ENCODE measurements at places on chromosomes 4 and X. TPM values are rescaled to one million over a fixed set of nuclear protein-coding genes. Genes with fewer than 3 reads are reported as not detected.

The MAGEA2B gene
- total RNA-seq: not detected

DNA sequence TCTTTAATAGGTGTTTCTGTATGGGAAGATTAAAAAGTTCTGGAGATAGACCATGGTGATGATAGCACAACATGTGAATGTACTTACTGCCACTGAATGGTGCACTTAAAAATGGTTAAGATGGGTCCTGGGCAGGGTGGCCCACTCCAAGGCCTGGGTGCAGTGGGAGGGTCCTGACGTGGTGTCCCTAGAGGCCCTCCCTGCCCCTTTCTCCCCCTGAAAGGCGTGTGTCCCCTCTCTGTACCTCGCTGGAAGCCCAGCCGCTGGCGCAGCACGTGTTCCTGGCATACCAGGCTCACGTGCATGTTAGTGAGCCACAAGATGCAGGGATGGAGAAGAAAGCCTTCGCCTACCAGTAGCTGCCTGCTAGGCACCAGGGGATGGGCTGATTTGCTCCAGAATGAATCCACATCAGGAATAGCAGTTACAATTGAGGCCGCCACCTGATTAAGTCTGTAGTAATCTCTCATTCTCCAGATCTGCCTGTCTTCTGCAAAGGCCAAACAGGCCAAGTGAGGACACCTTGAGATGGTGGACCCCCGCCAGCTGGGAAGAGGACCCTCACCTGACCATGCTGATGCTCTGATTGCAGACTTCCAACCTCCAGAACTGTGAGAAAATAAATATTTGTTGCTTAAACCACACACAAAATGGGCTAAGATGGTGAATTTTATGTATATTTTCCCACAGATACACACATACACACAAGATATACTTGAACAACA lies 67.5 kb downstream of the COQ2 start:
- no peak for DNase-seq

- no peak for DNase-seq
These were observed 74.9 kb upstream of the CBR4 start for GRCh38 chr4:169084954-169085353.

- no peak for DNase-seq
These were observed 57.0 kb upstream of the MXD4 start for GRCh38 chr4:2318885-2319284.

DNA sequence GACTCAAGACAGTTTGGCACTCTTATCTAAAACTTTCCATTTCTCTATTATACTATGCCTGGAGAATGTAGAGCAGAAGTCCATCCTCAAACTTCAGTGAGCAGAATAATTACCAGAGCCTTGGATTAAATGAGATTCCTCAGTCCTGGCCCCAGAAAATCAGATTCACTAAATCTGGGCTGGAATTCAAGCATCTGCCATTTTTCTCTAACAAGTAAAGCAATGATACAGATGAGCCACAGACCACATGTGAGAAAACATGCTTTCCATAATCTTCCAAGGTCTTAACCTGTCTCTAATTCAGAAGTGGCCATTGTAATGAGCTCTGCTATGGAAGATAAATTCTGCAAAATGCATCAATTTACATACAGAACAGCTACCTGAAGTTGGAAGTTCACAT lies 25.4 kb downstream of the SOWAHB start:
- no peak for DNase-seq

- no peak for DNase-seq
These were observed 1.1 kb upstream of the FGF16 start for GRCh38 chrX:77446029-77446585.

DNA sequence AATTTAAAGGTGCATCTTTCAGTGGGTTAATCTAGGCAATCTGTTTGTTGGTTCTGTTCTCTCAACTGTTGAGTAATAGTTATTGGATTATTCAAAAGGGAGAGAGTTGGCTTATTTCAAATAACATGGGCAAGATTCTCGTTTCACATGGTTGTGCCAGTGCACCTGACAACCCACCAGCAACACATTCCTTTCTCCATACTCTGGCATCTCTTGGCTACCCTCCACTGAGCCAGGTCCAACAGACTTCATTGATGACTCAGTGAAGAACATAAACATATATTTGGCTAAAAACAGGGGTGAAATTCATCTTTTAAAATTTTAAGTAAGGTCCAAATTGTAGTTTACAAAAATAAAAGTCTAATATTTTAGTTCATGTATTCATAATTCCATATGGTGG lies 967.2 kb downstream of the RPA4 start:
- no peak for DNase-seq

The NR3C2 gene
- 0.26 TPM for total RNA-seq

The SAGE1 gene
- not detected for total RNA-seq

GRCh38 chr4:114077610-114078009 lies 98.2 kb upstream of the ARSJ start:
- peak; percentile 2 for DNase-seq

DNA sequence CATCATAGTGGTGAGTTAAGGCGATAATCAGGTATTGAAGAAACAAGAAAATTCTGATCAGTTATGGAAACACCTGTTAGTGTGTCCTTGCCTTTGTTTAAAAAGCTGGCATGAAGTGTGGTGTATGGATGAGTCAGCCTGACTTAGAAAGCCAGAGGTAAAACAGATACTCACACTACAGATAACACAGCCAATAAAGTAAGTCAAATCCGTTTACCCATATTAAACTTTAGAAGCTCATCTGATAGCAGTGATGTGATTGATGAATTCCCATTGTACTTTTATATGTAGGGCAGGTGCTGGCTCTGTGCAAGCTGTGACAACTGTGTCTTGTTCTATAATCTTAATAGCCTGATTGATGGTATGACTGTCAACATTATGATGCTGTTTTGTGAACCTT lies 1392.7 kb upstream of the IGFBP7 start:
- DNase-seq: no peak

The KLF8 gene
- 0.13 TPM for total RNA-seq

DNA sequence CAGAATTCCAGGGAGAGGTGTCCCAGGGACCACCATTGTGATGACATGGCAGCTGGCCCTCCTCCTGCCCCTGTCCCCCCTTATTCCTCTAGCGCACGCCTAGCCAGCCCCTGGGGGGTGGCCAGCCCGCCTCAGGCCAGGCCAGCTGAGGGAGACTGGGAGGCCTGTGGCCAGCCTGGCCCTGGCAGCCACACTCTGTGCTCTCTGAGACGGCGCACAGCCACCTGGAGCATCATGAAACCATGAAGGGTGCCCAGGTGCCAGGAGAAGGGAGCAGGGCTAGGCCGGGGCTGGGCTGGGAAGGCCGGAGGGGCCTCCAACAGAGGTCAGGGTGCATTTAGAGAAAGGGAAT lies 14.4 kb upstream of the DUSP9 start:
- DNase-seq: no peak

DNA sequence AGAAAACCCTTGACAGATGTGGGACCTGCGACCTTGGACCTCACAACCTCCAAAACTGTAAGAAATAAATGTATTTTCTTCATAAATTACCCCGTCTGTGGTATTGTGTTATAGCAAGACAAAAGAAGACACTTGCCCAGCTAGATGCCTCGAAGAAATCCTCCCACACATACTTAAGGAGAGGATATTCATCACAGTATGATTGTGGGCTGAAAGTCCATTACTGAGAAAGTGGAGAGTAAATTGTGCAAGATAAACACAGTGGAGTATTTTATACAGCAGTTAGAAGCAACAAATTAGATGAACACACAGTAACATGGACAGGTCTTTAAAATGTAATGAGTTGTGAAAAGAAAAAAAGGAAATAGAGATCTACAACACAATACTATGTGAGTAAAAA lies 25.8 kb upstream of the PLA2G12A start:
- DNase-seq: no peak

The VCX3B gene
- not detected for total RNA-seq

DNA sequence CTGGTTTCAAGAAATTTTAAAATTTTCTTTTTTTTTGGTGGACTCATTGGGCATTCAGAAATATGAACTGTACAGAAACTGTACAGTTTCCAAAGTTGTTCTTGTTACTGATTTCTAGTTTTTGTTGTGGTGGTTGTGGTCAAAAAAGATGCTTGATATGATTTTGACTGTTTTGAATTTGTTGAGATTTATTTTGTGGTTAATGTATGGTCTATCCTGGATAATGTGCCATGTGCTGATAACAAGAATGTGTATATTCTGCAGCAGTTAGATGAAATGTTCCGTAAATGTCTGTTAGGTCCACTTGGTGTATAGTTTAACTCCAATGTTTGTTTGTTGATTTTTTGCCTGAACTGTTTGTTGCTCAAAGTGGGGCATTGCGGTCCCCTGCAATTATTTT lies 127.6 kb upstream of the NUDT6 start:
- no peak for DNase-seq

- DNase-seq: no peak
These were observed 2.4 kb downstream of the RAP2C start for GRCh38 chrX:132216806-132217202.

DNA sequence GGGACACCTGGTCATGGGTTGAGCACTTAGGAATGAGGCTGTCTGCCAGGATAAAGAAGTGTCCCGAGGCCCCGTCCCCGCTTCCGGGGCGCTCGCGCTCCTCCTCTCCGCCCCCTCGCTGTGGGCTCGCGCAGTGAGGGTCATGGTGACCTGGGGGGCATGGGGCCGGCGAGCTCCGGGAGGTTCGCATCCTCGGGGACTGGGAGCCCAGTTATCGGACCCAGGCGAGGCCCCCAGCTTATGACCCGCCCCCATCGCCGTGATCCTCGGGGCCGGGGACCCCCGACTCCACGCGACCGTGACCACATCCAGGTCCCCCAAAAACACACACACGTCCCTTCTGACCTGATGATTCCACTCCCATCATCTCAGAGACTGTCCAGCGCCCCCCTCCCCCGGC lies 35.3 kb upstream of the SRPX start:
- no peak for DNase-seq

- DNase-seq: peak; percentile 47
These were observed 70.0 kb upstream of the FAM241A start for GRCh38 chr4:112075129-112075753.

DNA sequence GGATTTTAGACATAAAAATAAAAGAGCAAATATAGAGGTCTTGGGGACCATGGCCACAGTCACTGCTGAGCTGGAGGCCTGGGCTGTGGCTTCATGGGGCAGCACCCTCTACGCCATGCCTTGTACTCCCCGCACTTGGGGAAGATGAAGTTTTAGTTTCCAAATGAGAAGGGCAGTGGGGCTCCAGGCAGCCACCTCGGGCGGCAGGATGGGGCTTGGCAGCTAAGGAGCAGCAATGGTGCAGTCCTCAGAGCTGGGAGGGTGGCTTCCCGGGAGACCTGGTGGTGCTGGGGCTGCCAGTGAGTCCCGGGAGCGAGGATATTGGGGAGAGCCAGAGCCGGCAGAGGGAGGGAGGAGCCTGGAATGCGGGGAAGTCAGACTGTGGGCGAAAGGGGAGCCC lies 2.4 kb downstream of the CXCR3 start:
- no peak for DNase-seq

GRCh38 chrX:129488359-129488758 lies 34.9 kb downstream of the SMARCA1 start:
- no peak for DNase-seq

The ANXA10 gene
- total RNA-seq: not detected

DNA sequence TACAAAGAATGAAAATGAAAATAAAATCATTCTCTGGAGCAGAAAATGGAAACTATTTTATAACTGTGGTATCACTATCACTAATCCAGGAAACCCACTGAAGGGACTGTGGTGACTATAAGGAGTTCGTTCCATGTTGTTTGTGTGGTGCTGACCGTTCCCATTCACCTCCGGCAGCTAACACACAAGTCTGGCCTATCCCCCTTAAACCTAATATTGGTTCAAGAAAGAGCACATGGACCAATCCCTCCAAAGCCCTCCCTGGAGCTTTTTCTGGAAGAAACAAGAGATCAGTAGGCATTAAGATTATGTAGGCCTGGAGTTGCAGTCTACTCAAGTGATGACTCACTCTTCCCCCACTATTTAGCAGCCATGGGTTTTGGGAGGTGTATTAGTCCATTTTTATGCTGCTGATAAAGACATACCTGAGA lies 25.9 kb upstream of the FAM241A start:
- DNase-seq: no peak

GRCh38 chr4:53601251-53601764 lies 10.0 kb upstream of the LNX1 start:
- no peak for DNase-seq

The KLHL13 gene
- total RNA-seq: 0.82 TPM

The GUCY1A1 gene
- total RNA-seq: 0.57 TPM

GRCh38 chr4:139443661-139444060 lies 10.3 kb upstream of the RAB33B start:
- no peak for DNase-seq

The MAGEB17 gene
- total RNA-seq: not detected

DNA sequence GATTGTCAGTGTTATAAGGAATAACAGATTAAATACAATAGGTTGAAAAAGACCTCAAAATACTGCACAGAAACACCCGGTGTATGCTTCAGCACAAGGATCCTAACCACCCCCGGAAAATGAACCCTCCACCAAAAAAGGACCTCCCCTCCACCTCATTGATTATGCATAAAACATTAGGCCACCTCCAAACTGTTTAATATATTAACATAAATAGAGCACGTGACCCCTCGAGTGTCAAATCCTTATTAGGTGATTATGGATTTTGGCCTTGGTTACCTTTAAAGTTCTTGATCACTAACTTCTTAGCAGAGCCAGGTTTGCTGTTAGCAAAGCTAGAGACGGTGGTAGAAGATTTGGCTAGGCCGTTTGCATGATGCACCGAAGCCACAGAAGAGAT lies 958 bp downstream of the CUL4B start:
- DNase-seq: no peak

Data from Panc1 (cell line).